GM23248 (cell line): ENCODE measurements at places on chromosomes 6 and 20. TPM values are rescaled to one million over a fixed set of nuclear protein-coding genes. Genes with fewer than 3 reads are reported as not detected.

- no peaks in the 10 kb centered on the region for H3K36me3 ChIP-seq
- peaks cover 13% of the 10 kb centered on the region for H3K4me1 ChIP-seq
- DNase-seq, result peak; percentile 61
- peak overlapping the region; percentile 77 for H3K4me3 ChIP-seq
Observed at GRCh38 chr6:7086488-7086887, 21.3 kb upstream of the RREB1 start.

DNA sequence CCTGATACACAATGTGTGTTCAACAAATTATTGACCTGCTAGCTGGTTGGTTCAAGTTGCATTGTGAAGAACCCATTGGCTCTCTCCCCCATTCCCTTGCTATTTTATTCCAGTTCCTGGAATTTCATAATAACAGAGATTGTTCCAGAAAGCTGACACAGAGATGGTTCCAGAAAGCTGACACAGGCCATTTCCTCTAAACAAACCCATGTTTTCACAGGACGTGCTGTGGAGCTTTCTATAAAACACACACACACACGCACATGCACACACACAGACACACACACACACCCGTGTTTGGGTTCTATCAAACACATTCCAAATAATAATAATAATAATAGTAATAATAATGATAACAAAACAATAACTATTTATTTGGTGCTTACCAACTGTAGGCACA lies 259.1 kb downstream of the CLIC5 start:
- H3K4me3 ChIP-seq, result no peak overlapping the region
- H3K27ac ChIP-seq, result no peak overlapping the region
- H3K36me3 ChIP-seq, result no peaks in the 10 kb centered on the region
- no peak for DNase-seq
- H3K4me1 ChIP-seq, result peaks cover 17% of the 10 kb centered on the region
- H3K27me3 ChIP-seq, result no peaks in the 10 kb centered on the region

Gene FLRT3
- 2.3 and 2.4 TPM in 2 replicates for total RNA-seq

DNA sequence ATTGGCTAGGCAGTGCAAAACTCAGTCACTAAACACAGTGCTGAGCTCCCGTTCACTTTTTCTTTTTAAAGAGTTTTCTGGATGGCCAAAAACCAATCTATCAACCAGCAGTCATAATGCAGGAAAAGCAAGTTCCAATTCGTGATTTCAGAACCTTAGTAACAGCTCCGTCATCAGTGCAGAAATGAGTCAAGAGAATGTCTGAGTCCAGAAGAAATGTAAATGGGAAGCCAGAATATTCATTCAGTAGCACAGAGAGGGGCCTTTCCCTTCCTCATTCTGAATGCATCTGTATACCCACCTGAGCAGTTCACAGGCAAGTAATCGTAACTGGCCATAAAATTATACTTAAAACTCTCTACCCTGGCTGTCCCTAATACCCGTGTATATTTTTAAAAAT lies 20.4 kb downstream of the HUS1B start:
- H3K4me1 ChIP-seq, result no peaks in the 10 kb centered on the region
- H3K27ac ChIP-seq, result no peak overlapping the region
- no peaks in the 10 kb centered on the region for H3K27me3 ChIP-seq
- H3K4me3 ChIP-seq, result no peak overlapping the region
- peaks cover 4% of the 10 kb centered on the region for H3K36me3 ChIP-seq

Gene PTCRA
- not detected in 2 replicates for total RNA-seq

Gene SLPI
- total RNA-seq, result 1.7 TPM in 1 of 2 replicates, not detected in the other

Gene ABHD16B
- not detected in 2 replicates for total RNA-seq

Gene VGLL2
- not detected in 2 replicates for total RNA-seq

DNA sequence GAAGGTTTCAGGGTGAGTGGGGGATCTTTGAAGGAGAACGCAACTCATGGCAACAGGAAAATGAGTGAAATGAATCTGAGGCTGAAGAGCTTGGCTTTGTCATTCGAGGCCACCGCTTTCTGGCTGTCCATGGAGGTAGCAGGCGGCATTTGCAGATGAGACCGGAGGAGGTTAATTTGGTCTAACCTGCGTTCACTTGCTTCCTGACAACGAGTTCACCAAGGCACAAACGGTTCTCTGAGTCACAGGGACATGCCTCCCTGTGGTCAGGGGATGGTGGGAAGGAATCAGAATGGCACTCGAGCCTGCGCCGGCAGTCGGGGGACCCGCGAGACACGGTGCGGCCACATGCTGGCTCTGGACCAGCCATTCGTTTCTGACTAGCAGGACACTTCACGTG lies 75.0 kb downstream of the IRF4 start:
- no peak overlapping the region for H3K4me3 ChIP-seq
- DNase-seq, result no peak
- H3K27me3 ChIP-seq, result peaks cover 52% of the 10 kb centered on the region
- no peaks in the 10 kb centered on the region for H3K36me3 ChIP-seq

Gene SCGN
- not detected in 2 replicates for total RNA-seq

Gene PPP1R16B
- total RNA-seq, result not detected in 2 replicates

DNA sequence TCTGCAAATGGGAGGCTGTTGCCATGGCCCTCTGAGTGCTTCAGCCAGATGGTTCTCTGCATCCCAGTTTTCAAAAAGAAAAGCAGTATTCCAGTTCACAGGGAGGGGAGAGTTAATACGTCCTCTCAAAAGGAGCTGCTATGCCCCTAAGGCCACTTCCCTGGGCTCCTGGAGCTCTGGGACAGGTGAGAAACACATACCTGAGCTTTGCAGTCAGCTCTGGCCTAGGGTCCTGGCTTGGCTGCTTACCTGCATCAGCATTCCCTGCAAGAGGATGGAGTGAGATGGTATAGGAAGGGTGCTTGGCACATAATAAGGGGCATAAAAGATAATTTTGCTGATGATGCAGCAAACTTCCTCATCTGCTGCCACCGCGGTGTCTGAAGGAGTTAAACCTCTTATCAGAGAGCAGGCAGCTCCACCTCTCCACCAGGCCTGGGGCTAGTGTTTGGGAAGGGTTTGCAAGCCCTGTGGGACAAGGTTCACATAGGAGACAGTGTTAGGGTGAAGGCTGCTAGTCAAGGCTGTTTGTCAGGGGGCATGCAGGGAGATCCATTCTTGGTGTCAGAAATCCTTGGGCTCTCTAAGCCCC lies 62.7 kb downstream of the SLC24A3 start:
- H3K4me3 ChIP-seq, result no peak overlapping the region
- no peaks in the 10 kb centered on the region for H3K27me3 ChIP-seq
- no peaks in the 10 kb centered on the region for H3K36me3 ChIP-seq

- H3K36me3 ChIP-seq, result no peaks in the 10 kb centered on the region
- H3K4me1 ChIP-seq, result peaks cover 10% of the 10 kb centered on the region; the same call in 1 of the 2 replicates
- H3K27ac ChIP-seq, result no peak overlapping the region
Observed at GRCh38 chr6:108803982-108804490, 44.2 kb upstream of the ARMC2 start.

DNA sequence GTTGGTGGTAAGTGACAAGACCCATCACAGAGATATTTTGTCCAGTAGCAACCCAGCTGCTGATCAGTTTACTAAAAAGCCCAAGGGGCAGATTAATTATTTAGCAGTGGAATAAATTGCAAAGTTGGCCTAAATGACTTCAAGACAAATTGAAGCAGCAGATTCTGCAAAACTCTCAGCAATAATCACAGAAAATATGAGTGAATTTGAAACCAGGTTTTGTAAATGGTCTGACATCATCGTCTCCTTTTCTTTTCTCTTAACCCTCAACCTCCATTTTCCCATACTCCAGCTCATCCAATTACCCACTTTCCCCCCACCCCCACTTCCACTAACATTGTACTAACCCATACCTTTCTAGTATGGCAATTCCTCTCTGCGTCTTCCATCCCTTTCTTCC lies 11.3 kb upstream of the PTPRK start:
- 0 out of 2 replicates have a peak, but pooled peaks cover 3% of the 10 kb centered on the region for H3K4me1 ChIP-seq
- H3K4me3 ChIP-seq, result no peak overlapping the region
- no peaks in the 10 kb centered on the region for H3K27me3 ChIP-seq
- no peaks in the 10 kb centered on the region for H3K36me3 ChIP-seq
- DNase-seq, result no peak

Gene ACTR5
- total RNA-seq, result 3.0 and 5.1 TPM in 2 replicates

Gene SLC22A16
- not detected in 2 replicates for total RNA-seq

- no peaks in the 10 kb centered on the region for H3K36me3 ChIP-seq
- peaks cover 35% of the 10 kb centered on the region for H3K4me1 ChIP-seq
- peak overlapping the region; percentile 92 for H3K27ac ChIP-seq
- peak overlapping the region; percentile 87 for H3K4me3 ChIP-seq
- H3K27me3 ChIP-seq, result no peaks in the 10 kb centered on the region
Observed at GRCh38 chr20:36461600-36462439, 79.5 kb upstream of the MYL9 start.
